GM23248 (cell line): ENCODE measurements at places on chromosomes 3 and 15. TPM values are rescaled to one million over a fixed set of nuclear protein-coding genes. Genes with fewer than 3 reads are reported as not detected.
A peak's percentile ranks its signal among the peaks of the same experiment; 100 is the strongest.

- DNase-seq, result no peak
- no peaks in the 10 kb centered on the region for H3K4me1 ChIP-seq
- no peak overlapping the region for H3K4me3 ChIP-seq
- H3K27me3 ChIP-seq, result no peaks in the 10 kb centered on the region
- H3K36me3 ChIP-seq, result no peaks in the 10 kb centered on the region
These were observed 180.8 kb downstream of the UNC13C start for GRCh38 chr15:54159012-54159411.

DNA sequence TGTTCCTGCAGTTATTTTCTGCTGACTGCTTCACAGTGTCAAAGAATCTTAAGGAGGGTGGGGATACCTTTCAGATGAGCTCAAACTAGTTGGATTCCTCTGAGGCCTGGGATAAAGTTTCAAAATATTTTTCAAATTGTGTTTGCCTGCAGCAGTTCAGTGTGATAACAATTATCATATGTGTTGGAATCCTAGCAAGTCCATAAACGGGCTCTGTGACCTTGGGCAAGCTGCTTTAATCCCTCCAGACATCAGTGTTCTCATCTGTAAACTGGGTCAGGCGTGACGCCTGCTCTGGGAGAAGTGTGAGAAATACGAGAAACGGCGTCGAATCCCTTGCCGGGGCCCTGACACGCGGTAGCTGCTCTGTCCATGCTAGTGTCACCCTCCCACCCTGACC lies 153.5 kb downstream of the UACA start:
- H3K4me3 ChIP-seq, result no peak overlapping the region
- no peak for DNase-seq
- peaks cover 12% of the 10 kb centered on the region for H3K4me1 ChIP-seq

GRCh38 chr15:68699881-68700454 lies 120.7 kb downstream of the ANP32A start:
- H3K4me1 ChIP-seq, result 0 out of 2 replicates have a peak, but pooled peaks cover 5% of the 10 kb centered on the region
- H3K4me3 ChIP-seq, result peak overlapping the region; percentile 22; the same call in 1 of the 2 replicates
- no peaks in the 10 kb centered on the region for H3K36me3 ChIP-seq
- peak; percentile 30 for DNase-seq
- no peak overlapping the region for H3K27ac ChIP-seq

DNA sequence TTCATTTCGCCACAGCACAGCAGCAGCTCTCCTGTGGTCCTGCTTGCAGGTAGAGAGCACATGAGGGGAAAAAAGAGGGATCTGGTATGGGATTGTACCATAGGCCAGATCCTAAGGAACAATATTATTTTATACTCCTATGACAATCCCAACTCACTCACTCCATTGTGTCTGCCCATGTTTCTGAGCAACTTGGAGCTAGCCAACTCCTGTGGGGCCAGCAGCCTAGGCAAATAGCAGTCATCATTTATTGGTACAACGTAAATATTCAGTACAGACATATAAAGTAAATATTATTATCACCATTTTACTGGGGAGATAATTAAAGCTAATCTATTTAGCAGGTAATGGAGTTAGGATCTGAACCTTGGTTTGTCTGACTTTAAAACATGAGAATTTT lies 148.4 kb downstream of the MECOM start:
- no peak overlapping the region for H3K4me3 ChIP-seq
- no peaks in the 10 kb centered on the region for H3K4me1 ChIP-seq
- H3K36me3 ChIP-seq, result no peaks in the 10 kb centered on the region
- DNase-seq, result no peak

DNA sequence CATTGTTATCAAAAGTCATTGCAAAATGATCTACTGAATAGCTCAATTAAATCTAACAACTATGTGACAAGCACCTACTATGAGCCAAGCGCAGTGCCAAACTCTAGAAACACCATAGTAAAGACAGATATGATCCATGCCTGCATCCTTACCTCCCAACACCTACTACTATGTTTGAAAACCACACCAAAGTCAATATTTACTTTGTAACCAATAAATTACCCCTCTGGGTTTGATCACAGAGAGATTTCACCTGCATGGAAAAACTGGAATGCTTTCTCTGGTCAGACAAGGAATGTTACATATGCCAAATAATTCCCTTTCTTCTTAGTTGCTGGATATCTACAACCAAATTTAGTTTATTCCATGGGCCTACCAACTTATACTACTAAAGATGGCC lies 422.2 kb downstream of the FHIT start:
- DNase-seq, result no peak
- H3K4me3 ChIP-seq, result no peak overlapping the region
- H3K27me3 ChIP-seq, result no peaks in the 10 kb centered on the region
- H3K36me3 ChIP-seq, result no peaks in the 10 kb centered on the region
- no peak overlapping the region for H3K27ac ChIP-seq

DNA sequence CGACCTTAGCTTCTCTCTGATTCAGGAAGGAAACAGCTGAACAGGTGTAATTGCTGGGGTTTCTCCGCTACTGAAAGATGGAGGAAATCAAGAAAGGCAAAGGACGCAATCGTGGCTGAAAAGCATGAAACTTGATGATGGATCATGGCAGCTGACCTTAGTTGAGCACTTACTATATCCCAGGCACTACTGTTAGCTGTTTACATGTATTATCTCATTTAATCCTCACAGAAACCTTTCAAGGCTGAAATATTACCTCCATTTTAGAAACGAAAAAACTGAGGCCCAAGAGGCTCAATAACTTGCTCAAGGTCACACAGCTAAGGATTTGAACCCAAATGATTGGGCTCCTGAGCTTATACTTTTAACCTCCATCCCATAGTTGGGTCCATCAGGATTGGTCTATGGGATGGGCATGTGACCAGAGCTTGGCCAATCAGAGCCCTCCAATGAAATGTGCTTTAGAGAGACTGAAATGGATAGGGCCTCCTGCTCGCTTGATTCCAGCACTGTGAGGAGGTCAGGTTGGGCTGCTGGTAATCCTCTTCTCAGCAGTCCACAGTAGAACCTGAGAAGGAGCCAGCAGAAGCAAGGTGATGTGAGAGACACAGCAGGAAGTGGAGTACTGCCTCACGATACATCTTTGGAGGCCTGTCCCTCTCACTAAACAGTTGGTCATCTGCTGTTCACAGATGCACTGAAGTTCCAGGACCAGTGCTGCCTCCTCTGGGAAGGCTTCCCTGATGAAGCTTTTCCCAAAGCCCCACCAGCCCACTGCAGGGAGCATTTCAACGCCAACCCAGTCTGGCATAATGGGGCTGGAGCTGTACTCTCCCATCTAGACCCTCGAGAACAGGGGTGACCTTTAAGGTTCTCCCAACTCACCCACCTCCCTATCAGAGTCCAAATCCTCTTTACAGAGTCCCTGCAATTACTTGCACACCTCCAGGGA lies 10.4 kb downstream of the CLN6 start:
- no peak overlapping the region for H3K4me3 ChIP-seq
- no peaks in the 10 kb centered on the region for H3K27me3 ChIP-seq
- DNase-seq, result no peak

DNA sequence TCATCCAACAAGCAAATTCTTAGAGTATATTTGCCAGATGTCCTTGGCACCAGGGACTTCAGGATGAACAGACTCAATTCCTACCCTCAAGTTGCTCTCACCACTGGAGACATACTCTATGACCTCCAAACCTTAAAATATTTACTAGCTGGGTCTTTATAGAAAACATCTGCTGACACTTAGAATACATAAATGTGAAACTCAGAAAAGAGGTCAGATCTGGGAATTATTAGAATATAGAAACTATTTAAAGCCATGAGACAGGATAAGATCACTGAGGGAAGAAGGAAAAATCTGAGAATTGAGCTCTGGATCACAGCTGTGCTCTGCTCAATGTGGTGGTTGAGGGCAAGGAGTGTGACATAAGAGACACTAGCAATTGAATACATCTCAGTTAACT lies 695.4 kb upstream of the UBE2E2 start:
- no peaks in the 10 kb centered on the region for H3K4me1 ChIP-seq
- no peaks in the 10 kb centered on the region for H3K27me3 ChIP-seq
- H3K27ac ChIP-seq, result no peak overlapping the region
- no peaks in the 10 kb centered on the region for H3K36me3 ChIP-seq
- DNase-seq, result no peak

DNA sequence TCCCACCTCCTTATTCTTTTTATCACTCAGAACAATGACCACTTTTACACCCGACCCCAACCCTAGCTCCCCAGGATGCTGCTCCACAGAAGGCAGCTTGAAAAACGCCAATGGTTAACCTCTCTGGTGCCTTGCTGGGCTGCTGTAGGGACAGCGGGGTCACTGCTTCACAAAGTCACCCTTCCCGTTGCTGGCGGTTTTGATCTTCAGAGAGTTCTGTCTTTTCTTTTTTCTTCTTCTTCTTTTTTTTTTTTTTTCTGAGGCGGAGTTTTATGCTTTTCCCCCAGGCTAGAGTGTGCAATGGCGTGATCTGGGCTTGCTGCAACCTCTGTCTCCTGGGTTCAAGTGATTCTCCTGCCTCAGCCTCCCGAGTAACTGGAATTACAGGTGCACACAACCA lies 20.7 kb downstream of the CEP19 start:
- H3K27ac ChIP-seq, result no peak overlapping the region
- H3K4me1 ChIP-seq, result peaks cover 14% of the 10 kb centered on the region
- DNase-seq, result no peak
- no peak overlapping the region for H3K4me3 ChIP-seq
- H3K27me3 ChIP-seq, result no peaks in the 10 kb centered on the region; the same call in 1 of the 2 replicates

DNA sequence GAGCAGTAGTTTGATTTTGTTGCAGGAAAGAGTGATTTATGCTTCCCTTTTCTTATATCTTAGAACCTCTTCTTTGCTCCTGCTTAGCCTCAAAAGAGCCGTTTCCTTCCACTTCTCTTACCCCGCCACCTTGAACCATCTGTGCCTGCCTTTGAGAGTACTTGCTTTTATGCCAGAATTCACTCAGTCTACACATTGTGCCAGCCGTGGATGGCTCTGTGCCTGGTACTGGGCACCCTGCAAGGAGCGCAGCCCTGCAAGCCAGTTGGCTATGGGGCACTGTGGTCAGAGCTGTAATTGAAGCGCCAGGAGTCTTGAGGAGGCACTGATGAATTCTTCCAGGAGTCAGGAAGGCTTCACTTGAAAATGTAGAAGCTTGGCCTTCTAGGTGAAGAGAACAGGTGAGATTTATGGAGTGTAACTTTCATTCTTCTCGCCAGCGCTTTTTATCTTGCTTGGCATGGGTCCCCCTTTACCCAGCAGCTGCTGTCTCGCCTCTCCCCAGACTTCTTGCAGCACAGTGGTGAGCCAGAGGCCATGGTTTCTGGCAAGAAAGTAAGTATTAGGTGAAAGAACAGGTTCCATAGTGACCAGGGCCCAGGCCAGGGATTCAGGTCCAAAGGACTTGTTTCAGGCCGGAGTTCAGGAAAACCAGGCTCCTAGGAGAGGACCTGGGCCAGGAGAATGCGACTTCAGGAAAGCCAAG lies 4.9 kb downstream of the TMED3 start:
- no peak overlapping the region for H3K27ac ChIP-seq
- no peaks in the 10 kb centered on the region for H3K27me3 ChIP-seq
- peaks cover 10% of the 10 kb centered on the region; the same call in 1 of the 2 replicates for H3K4me1 ChIP-seq

DNA sequence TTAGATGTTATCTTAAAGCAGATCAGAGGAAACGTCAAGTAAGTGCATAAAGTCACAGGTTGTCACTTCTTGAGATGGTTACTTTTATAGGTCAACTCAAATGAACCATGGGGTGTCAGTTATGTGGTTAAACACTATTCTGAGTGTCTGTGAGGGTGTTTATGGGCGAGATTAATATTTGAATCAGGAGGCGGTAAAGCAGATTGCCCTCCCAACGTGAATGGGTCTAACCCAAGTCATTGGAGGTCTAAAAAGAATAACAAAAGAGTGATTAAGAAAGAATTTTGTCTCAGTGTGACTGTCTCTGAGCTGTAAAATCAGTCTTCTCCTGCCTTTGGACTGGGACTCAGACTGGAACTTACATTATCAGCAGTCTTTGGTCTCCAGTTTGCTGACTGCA lies 977.5 kb downstream of the NAALADL2 start:
- H3K27ac ChIP-seq, result no peak overlapping the region
- H3K27me3 ChIP-seq, result no peaks in the 10 kb centered on the region
- no peaks in the 10 kb centered on the region for H3K36me3 ChIP-seq
- no peak for DNase-seq
- H3K4me3 ChIP-seq, result no peak overlapping the region

DNA sequence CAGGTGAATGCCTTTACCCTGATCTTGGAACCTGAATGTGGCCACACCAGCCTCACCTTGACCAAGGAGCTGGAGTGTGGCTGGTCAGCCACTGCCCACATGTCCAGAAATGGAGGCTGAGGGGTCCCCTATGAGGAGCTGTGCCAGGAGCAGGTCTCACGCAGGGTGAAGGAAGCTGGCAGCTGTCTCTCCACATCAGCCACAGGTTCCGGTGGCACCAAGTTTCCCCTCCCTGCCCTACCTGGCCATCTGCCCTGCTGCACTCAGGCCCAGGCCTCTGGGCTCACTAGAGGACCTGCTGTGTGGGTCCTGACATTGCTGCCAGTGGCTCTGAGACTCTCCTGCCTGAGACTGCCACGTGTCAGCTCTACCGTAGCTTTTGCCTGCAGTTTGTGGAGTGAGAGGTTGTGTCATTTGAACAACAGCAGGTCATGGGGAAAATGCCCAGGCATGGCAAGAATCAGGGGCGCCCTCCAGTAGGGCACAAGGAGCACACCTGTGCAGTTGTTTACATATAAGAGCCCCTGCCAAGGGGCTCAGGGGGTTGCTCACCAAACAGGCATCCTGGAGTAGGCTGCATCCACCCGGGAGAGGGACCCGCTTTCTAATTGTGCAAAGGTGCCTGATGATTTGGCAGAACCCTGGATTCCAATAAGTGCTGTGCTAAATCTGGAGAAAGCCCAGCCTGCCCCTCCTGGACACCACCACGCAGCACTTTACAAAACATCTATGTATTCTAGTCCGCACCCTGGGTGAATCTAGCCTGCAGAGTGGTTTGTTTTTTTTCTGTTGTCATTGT lies 258.5 kb upstream of the TLE3 start:
- H3K27me3 ChIP-seq, result no peaks in the 10 kb centered on the region
- no peak overlapping the region for H3K4me3 ChIP-seq
- no peak for DNase-seq

DNA sequence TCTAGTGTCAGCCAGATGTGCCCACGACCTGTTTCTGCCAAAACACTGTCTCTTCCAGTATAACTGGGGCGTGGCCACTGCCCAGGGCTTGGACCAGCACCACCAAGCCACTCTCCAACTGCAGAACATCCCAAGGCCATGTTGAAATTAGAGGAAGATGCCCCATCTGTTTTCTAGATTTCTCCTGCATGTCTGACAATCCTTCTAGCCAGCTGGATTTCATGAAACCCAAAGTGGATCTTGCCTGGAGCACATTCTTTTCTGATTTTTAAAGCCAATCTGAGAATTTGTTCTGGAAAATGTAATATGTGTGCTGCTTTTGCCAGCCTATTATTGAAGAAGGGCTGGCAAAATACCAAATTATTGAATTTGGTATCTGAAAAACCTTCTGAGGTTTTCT lies 182.5 kb downstream of the SLCO3A1 start:
- H3K4me3 ChIP-seq, result no peak overlapping the region
- no peaks in the 10 kb centered on the region for H3K36me3 ChIP-seq
- H3K4me1 ChIP-seq, result no peaks in the 10 kb centered on the region
- no peak for DNase-seq
- H3K27me3 ChIP-seq, result no peaks in the 10 kb centered on the region

GMPPB gene
- 22.8 and 24.1 TPM in 2 replicates for polyA plus RNA-seq

HSPBAP1 gene
- 4.3 and 4.7 TPM in 2 replicates for polyA plus RNA-seq
